ENCODE measurements at places on chromosomes 5 and 9.
A peak's percentile ranks its signal among the peaks of the same experiment; 100 is the strongest.

- peak; percentile 38 for DNase-seq
Measured at GRCh38 chr5:151357792-151358191, 10.4 kb upstream of the SLC36A2 start.

- DNase-seq: peak; percentile 91
Measured at GRCh38 chr5:53151713-53152458, 42.3 kb upstream of the MOCS2 start.

DNA sequence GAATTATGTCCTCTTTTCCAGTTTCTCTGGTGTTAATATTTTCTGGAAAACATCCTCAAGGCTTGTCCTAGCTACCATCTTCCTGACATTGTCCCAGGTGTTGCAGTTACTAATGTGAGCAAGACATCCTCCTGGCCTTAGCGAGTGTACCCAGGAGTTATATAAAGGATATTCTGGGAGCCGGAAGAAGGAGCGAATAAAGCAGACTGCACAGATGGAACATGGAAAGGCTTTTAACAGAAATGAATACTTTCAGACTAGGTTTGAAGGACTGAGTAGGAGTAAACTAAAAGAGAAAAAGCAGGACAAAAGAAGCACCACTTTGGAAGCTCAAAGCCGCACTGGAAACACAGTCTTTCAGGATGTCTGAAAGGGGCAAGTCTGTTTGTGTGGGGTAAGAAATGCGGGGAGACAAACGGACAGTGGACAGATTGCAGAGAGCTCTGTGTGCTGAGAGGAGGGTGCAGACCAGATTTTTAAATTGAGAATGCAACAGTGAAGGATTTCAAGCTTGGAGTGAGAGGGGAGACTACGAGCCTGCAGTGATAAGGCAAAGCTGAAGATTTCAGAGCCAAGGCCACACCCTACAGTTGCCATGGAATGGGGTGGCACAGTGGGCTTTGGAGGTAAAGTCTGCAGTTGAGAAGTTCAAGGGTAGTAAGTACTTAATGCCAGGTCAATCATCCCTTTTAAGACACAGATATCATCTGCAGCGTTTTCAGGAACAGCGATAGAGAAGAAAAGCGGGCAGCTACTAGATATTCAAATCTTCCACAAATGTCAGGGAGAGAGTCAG lies 94.1 kb upstream of the TAF11L2 start:
- DNase-seq: no peak

DNA sequence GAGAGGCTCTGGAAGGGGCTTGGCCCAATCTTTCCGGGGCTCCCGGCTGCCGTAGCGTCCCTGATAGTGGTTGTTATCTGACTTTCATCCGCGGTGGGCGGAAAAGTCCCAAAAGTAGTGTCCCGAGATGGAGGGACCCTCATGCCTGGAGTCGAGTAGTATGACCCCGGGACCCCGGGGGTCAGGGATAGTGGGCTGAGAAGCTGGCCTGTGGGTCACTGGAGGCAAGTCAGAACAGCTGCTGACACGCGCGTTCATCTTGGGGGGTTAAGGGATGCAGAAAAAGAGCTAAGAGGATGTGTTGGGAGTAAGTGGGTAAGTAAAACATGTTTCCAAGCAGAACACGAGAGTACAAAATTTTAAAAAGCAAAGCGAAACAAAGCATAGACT lies 123.4 kb downstream of the TMEM161B start:
- DNase-seq: no peak

- no peak for DNase-seq
Measured at GRCh38 chr9:93217706-93218105, 33.8 kb downstream of the WNK2 start.

- DNase-seq: no peak
Measured at GRCh38 chr5:126794157-126794828, 17.4 kb downstream of the LMNB1 start.
